ENCODE measurements at places on chromosomes 7 and 10.

DNA sequence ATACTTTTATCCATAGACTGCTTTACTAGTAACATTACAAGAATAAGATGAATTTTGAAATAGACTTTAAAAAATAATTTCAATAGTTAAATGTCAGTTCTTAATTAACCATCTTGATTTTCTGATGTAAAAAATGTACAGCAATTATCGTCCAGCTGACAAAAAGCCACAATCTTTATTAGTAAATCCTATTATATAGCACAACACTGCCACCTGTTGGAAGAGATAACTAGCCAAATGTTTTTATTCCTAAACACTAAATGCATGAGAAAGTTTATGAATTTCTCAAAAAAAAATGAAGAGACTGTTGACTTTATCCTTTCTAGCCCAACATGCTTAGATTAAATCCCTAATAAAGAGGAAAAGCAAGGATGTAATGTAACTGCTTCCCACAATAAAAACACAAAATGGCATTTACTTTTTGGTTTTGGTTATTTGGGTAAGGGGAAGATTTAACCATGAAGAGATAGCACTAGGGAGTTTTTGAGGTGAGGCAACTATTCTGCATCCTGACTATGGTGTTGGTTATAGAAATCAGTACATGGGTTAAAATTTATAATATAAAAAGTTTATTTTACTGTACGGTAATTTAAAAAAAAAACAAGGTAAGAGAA is 8.0 kb downstream of the COA1 start:
- peak; percentile 65 for DNase-seq

DNA sequence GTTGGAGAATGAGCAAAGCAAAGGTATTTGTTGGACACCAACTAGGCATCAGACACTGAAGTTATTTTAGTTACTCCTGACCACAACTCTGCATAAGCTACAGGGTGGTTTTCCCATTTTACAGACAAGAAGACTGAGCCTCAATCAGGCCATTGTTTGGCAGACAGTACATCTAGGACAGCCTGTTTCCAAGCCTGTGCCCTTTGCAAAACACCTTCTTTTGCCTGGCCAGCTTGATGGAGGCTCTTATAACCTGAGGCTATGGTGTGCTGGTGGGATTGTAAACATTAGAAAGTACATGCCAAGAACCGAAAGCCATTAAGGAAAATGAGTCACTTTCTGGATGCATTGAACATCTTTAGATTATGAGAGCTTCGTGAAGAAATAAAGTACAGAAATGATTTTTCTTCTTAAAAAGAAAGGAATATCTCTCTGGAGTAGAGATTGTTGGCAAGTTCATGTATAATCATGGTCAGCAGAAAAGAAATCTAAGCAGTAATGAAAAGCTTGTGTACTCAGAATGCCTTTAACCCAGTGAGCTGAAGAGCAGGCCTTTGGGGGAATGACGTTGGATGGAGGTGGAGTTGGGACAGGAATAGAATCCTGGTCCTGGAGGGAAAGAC is 140.6 kb downstream of the KIAA1217 start:
- DNase-seq = no peak

DNA sequence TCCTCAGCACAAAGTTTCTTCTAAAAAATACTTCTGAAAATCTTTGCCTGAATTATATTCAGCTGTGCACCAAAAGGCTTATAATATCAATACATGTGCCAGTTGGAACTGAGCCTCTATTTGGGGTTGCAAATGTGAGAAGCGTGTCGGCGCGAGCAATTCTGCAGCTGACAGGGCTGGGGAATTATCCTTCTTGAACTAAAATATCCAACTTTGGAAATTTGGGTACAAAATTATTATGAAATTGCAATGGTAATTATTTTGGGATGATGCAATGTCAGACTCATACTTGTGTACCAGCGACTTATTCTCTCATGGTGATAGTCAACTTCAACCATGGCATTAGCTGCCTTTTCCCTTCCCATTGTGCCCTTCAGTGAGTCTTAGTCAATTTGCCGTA is 507.0 kb upstream of the KLF6 start:
- DNase-seq = no peak

DNA sequence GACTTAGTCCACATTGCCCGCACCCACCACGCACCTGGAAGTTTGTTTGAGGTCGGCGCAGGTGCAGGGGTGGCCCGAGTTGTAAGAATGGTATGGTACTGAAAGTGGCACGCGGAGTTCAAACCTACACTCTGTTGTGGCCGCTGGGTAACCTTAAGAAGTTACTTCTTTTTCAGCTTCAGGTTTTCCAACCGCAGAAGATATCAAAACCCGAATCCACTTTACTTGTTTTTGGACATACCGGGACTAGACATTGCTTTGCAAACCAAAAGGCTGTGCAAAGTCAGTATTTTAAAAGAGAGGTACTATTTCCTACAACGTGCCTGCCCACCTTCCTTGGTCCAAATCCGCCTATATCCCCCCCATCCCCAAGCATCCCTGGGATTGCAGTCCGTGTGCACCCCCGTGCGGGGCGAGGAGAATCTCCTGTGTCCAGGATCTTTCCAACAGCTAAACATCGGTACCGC is 1.0 kb downstream of the IGFBP3 start:
- DNase-seq = no peak

Measured in neural progenitor cell (in vitro differentiated cells).